ENCODE measurements at places on chromosomes 7 and 10.

DNA sequence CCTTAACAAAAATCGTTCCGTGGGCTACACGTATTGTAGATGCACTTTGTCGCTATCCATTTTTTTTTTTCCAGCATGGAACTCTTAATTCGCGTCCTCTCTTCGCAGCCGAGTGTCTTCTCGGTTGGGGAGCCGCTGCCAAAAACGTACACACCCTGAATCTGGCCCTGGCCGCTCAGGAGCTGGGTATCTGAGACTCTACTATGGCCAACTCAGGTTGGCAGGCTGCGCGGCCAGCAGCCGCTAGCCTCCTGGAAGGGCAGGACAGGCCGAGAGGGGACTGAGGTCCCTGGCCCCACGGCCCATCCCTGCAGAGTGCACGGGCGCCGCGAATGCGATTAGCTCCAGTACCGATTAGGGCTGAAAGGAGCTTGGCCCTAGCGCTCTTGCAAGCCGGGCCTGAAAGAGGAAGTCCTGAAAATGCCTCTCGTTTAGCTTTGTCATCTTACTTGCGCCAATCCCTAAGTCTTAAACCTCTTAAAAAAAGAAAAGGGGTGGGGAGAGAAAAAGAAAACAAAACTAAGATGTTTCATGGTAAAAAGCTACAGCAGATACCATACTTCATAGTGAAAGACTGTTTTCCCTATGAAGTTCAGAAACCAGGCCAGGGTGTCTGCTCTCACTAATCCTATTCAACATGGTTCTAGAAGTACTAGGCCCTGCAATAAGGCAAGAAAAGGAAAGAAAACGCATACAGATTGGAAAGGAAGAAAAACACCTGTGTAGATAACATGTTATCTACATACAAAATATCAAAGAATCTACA, 113.2 kb upstream of the RHEB start:
- peak; percentile 45 for DNase-seq

GRCh38 chr10:29106287-29106686, 182.6 kb upstream of the LYZL1 start:
- no peak for DNase-seq

DNA sequence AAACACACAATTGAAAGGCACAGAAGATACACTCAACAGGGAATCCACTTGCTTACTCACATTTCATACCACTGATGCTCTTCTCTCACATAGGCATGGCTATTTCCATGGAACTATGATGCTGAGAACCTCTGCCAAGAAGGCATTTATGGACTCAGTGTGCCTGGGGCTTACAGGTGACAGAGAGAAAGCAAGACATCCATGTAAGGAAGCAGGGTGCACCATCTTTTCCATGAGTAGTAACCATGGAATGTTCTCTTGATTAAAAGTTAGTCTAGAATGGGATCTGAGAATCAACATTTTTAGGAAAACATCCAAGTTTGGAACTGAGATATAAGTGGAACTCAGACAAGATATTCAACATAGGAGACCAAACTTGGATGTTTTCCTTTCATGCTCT, 52.5 kb upstream of the MACC1 start:
- DNase-seq, result no peak

DNA sequence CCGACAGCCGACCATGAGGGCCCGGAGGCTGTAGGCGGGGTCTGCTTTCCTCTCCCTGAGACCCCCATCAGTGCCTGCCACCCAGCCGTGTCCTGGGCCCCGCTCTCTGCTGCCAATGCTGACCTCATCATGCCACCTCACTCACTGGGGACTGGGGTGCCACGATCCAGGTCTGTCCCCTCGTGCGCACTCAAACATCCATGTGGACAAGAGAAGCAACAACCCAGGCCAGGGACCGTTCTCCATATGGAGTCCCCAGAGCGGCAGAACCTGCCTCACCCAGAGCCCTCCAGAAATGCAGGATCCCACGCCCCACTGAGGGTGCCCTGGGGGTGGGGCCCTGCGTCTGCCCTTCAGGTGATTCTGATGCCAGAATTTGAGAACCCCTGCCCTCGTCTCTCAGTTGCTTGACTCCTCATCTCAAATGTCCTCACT, 210.0 kb upstream of the PPP2R2D start:
- DNase-seq, result no peak

- no peak for DNase-seq
These were observed 3.8 kb upstream of the CAV2 start for GRCh38 chr7:116495736-116496135.

DNA sequence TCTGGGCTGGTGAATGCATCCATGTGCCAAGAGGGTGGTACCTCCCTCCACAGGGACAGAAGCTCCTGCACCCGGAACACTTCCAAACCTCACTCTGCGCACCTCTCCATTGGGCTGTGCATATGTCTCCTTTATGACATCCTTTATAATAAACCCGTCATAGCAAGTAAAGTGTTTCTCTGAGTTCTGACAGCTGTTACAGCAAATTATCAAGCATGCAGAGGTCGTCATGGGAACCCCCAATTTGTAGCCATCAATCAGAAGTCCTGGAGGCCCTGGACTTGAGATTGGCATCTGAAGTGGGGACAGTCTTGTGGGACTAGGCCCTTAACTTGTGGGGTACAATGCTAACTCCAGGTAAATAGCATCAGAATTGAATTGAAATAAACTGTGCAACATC, 29.4 kb upstream of the PARD3 start:
- no peak for DNase-seq

DNA sequence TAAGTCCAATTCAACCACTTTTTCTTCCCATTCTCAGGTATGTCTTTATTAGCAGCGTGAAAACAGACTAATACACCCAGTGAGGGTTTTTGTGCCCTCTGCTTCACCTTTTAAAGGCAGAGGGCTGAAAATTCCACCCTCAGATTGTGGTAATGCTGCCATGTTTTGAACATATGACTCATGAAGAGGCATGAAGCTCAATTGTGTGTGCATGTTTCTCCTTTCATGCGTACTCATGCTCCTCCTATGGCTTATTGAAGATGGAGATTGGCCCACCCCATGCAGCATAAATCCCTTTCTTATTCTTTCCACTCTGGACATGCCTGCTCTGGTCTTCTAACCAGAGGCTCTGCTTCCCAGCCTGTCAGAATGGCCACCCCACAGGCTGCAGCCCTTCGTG, 168.0 kb upstream of the PRKCQ start:
- DNase-seq, result no peak

- no peak for DNase-seq
These were observed 103.0 kb upstream of the LSM8 start for GRCh38 chr7:118080947-118081346.

- DNase-seq, result no peak
These were observed 12.3 kb downstream of the RPA3 start for GRCh38 chr7:7706101-7706511.

DNA sequence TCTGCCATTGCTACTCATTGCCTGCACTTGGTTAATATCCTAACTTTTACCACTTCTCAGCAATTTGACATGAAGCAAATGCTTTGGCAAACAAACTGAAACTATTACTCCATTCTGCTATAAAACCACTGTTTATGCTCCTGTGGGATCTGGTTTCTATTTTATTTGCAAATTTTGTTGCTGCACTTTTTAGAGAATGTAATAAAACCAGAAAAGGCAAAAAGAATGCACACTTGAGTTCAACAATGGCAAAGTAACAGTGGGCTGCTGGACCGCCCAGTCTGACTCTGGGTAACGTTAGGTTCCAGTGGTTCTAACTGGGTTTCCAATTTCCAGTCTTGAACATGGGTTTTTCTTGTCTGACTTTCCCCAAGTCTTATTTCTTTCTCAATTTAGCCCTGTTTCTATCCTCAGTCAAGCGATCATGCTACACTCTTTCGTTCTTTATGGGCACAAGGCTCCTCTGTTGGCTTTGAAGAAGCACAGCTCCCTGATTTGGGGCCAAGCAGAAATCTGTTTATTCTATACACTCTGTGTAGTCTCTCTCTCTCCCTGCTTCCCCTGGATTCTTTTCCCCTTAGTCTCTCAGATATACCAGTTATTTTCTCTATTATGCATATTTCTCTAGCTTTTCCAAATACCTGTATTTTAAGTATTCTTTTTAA, 129.2 kb upstream of the FAM3C start:
- DNase-seq, result no peak

- no peak for DNase-seq
These were observed 82.9 kb downstream of the DNAJC1 start for GRCh38 chr10:21920633-21921032.

DNA sequence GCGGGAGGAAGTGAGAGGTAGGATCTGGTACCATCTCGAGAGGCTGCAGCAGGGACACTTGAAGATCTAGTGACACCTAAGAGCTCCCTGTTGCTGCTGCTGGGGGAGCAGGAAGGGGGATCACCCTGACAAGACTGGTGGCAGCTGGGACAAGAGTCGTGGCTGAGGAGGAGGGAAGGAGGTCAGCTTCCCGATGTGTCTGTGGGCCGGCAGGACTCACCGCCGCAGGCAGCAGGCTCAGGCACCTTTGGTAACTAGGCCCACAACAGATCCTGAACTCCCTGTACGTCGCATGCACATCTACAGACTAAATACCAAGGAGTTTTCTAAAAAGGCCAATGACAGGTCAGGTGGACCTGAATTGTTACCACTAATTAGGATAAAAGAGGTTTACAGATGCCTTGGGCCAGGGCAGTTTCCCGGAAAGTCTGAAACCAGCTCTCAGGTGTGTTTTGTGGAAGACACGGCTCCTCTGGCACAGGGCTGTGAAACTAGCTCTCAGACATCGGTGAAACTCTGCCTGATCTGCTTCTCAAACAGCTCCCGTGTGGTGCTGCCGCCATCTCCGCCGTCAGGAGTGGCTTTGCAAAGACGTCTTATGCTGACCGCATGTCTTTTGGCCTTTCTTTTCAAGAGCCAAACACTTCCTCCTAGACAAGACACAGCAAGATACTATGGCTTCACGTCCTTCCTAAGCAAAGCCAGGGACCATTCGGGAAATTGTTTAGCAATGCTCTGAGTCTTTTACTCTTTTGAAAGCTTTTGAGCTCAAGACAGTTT, 609.7 kb downstream of the PTPRN2 start:
- no peak for DNase-seq

- no peak for DNase-seq
These were observed 40.7 kb downstream of the RALA start for GRCh38 chr7:39664057-39664456.

GRCh38 chr10:57188846-57189245, 827.8 kb upstream of the ZWINT start:
- no peak for DNase-seq

GRCh38 chr7:96026010-96026409, 253.7 kb downstream of the DYNC1I1 start:
- DNase-seq, result no peak

GRCh38 chr7:136588216-136588615, 280.2 kb upstream of the CHRM2 start:
- DNase-seq, result no peak

DNA sequence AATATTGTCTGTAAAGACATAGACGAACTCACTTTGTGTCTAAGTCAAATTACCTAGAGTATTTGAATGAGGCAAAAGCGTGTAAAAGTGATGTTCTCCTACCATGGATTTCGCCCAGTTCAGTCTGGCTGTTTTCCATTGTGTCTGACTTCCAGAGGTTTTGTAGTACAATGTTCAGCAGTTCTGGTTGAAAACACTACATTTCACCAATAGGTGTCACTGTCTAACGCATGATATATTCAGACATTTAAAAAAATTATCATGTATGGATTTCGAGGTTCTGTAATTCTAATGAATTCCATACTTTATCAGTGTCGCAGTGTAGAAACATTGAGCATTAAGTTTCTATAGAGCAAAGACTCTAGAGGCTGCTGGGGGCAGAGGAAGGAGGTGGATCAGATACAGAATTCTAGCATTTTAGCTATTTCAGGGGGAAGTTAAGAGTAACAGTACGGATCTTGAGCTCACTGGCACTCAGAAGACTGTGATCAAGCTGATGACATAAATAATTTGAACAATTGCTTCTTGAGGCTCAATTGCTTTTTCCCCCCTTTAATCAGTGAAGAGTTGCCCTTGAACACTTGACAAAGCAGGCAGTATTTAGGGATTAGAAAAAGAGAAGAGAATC, 196.9 kb upstream of the RHOBTB1 start:
- DNase-seq, result no peak

DNA sequence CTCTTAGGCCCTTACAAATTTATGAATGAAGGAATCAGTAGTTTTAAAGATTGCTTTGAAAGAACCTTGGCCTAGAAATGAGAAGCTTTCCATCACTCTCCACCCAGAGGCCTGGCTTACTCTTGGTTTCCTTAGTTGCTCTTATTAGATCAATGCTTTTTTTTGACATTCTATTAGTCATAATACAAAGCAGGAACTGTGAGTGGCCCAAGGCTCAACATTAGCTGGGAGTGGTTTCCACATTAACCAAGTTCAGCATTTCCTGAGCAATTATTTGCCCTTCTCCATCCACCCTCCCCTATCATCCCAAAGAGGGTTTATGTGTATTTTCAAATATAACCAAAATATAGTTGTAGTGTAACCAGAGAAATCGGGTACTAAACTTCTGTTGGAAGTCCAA, 103.4 kb upstream of the FAM204A start:
- no peak for DNase-seq

- DNase-seq, result no peak
These were observed 289.9 kb upstream of the SP8 start for GRCh38 chr7:21076574-21076973.

- DNase-seq, result no peak
These were observed 3.5 kb downstream of the NOBOX start for GRCh38 chr7:144399946-144400345.

DNA sequence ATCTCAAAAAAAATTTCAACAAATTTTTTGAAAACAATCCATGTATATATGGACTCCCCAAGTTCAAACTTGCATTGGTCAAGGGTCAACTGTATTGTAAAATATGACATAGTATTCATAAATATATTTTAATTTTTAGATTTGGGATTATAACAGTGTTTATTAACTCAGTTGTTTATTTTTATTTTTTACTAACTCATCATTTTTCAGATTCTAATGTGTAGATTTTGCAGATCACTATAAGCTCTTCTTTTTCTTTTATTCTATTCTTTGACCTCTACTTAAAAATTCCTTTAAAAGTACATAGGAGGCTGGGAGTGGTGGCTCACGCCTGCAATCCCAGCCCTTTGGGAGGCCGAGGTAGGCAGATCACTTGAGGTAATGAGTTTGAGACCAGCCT, 8.7 kb downstream of the MEIG1 start:
- DNase-seq, result no peak

- DNase-seq, result no peak
These were observed 24.7 kb downstream of the ADK start for GRCh38 chr10:74175510-74176379.

GRCh38 chr10:102714621-102715455, at the start of gene SFXN2:
Gene SFXN2, plus strand, starts transcription at chr10:102714636. Its CDS starts 12,001 bp downstream, at chr10:102726637.
- no peak for DNase-seq

DNA sequence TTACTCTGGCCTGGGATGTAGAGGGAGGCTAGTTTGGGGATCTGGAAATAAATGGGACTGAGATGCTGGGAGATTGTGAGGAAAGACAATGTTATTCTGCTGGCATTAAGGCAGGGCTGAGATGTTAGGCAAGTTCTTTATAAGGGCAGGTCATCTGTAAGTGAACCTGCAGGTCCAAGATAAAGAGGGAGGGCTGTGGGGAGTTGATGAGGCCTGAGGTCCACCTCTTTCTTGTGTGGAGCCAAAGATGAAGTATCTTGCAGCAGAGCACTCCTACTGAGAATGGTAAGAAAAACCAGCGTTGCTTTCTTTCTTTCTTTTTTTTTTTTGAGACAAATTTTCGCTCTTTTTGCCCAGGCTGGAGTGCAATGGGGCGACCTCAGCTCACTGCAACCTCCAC, 19.1 kb downstream of the CYCS start:
- DNase-seq, result no peak
